ENCODE measurements at places on chromosomes 7 and 10.

DNA sequence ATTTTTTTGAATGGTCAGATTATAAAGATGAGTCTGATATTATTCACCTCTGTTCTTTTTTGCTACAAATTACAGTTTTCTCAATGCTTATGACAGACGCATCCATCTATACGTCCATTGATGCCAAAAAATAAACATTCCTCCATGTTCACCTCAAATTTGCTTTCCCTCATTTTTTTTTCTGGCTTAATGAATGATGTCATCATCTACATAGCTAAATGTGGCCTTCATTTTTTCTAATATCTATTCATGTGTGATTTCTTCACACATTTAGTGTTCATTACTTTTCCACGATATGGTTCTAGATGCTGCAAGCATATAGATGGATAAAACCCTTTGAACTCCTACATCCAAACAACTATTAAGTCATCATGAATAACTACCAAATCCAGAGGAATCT lies 163.1 kb downstream of the MAGI2 start:
- no peak for DNase-seq

DNA sequence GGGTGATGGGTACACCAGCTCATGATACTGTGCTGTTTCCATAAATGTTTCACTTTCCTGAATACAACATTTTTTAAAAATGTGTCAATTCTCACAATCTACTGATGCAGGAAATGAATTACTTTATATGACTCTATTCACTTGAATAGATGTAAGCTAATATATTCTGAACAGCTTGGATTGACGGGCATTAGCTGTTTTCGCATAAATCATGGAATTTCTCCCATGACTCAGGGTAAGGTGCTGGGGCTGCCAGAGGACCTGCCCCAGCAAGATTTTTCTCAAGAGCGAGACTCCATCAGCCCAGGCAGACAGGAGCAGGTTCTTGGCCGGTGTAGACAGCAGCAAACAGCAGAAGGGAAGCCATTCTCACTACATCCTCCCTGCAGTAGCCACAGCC lies 107.1 kb downstream of the PFKFB3 start:
- DNase-seq: no peak

DNA sequence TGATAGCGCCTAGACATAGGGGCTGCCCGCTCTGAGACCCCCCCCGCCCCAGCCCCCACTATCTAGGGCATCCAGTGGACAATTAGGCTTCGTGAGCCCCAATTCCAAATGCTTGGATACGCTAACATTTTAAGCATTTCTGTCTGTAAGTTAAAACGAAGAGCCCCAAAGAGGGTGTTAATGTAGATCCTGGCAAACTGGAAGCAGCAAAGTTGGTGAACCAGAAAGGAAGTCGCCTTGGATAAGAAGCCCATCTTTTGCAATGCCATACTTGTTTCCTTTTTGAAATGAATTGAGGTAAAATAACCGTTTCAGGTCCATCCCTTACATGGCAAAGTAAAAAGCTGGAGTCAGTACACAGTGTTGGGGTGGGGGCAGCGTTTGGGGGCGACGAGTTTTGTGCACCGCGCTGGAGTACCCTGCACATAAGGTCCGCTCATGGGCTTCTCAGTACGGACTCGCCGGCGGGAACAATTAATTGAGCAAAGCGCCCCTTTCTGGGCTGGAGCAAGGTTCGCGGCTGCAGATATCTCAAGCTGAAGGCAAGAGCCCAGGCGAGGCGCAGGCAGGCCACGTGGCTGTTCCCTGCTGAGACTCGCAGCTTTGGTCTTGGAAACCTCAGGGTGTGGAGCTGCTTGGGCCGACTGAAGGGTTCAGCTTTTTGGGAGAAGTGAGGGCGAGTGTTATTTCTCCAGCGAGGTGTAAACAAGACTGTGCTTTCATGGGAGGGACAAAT lies 1.4 kb upstream of the TWIST1 start:
- no peak for DNase-seq

DNA sequence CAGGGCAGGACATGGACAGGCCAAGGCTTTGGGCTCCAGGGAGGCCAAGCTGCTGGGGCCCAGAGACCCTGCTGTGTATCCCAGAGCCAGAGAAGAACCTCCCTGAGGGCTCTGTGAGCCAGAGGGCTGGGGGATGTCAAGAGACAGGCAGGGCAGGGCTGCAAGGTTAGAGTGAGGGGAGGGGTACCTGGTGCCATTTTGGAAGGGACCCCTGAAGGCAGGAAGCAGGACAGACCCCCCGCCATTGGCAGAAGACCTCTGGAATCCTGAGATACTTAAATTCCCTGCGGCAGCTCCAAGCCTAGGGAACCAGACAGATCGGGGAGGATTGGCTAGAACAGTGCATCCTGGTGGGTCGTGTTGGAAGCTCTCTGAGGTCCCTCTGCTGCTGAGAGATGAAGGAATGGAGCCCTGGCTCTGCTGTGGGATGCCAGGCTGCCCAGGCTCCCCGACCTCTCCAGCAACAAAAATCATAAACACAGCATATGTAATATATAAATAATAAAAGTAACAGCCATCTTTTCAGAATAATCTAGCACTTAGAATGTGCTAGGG lies 75.0 kb downstream of the LHPP start:
- DNase-seq: no peak

GRCh38 chr7:18624459-18624858 lies 128.9 kb downstream of the HDAC9 start:
- no peak for DNase-seq

DNA sequence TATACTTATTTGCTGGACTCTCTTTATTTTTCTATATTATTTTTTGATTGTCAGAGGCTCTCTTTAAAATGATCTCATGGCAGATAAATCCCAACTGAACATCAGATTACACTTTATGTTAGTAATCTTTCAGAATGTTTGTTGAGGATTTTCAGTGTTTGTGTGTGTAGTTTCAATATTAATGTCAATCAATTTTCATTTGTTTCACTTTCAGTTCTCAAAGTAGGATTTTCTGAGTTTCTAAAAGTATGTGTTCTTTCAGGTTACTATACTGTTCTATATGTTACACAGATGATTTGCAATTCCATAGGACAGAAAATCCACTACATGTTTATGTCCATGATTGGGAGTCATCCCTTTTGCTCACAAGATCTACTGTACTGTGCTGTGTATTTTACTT lies 311.9 kb upstream of the POT1 start:
- no peak for DNase-seq

GRCh38 chr7:14403587-14403986 lies 414.1 kb upstream of the ETV1 start:
- DNase-seq: no peak

- DNase-seq: no peak
Observed at GRCh38 chr10:79542626-79543025, 17.6 kb downstream of the SFTPA2 start.

DNA sequence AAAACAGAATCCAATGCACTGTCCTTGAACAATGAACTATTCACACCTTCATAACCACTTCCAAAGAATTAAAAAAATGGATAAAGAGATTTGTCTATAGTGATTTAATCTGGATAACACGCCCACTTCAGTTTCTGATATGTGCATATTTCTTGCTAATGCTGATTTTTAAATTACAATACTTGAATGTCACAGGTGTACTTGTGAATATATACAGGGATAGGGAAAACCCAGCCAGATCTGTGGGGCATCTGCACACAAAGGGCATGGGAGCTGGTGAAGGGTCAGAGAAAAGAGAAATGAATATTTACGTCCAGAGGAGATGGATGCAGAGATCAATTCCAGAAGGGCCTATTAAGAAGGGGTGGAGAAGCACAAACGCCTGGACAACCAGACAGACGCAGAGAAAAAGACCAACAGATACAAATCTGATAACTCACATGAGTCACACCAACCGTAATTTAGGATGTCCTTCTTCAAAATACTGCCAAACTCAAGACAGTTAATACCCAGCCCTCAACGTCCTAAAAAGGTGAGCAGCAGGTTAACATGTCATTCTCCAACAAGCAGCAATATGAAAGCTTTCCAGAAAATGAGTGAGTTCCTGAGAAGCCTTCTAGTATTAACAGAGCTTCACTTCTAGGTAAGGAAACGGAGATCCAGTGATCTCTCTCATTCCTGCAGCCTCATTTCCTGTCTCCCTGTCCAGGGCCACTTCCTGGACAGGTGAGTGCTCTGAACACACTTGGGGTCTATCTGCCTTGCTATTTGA lies 41.9 kb downstream of the PIP4K2A start:
- no peak for DNase-seq

GRCh38 chr10:13953371-13953770 lies 366.6 kb downstream of the PRPF18 start:
- DNase-seq: no peak

DNA sequence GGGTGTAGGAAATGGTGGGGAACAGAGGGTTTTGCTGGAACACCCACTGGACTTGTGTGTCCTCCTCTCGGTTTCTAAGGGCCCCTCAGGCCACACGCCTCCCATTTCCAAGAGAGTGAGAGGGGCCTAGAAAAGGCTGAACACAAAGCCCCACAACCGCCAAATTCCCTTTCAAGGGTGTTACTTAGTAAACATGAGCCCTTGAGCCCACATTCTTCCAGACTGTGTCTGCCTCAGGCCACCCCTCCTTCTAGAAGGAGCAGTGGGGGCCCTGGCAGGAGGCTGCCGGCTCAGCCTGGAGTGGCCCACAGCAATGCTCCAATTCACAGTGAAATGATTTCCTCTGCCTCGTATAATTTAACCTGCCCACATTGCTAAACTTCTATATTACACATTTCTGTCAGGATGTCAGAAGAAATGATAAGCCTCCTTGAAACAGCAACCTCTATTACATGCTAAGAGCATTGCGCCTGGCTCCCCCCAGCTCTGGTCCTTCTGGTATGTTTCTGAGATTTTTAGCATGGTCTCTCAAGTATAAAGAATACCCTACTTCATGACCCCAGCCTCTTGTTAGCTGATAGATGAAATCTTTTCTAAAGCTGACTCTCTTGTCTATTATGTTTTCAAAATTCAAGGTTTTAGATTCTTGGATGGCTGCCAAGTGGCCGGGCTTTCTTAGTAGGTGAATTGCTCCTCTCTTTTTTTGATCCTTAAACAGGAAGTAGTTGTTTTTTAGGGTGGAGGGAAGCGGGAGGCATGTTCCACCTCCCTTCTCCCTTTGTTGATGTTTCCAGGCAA lies 673.9 kb upstream of the GALNT17 start:
- DNase-seq: no peak

GRCh38 chr7:121624958-121625357 lies 228.8 kb upstream of the FAM3C start:
- no peak for DNase-seq

GRCh38 chr10:22491931-22492615 lies 146.8 kb downstream of the SPAG6 start:
- no peak for DNase-seq

GRCh38 chr7:15675379-15675778 lies 11.1 kb downstream of the MEOX2 start:
- no peak for DNase-seq

DNA sequence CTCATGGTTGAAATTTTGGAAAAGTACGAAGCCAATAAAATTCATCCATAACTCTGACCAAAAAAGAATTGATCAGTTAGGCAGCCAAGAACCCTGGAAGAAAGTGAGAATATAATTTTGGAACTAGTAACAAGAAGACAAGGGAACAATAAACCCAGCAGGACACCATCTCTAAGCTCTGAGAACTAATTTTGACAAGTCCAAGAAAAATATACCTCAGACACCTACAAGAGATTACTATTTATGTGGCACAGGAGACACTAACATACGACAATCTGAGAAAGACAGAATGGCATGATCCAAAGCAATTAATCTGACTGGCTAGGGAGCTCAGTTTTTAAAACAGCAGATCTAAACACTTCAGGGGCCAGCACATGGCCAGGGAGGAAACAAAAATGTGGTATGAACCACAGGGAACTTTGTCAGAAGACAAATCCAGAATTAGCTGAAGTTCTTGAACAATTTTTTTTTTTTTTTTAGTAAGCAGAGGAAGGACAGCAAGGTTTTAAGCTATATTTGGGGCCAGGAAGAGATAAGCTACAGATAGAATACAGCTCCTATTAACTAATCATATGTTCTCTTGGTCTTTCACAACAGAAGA lies 38.9 kb downstream of the PARD3 start:
- no peak for DNase-seq

GRCh38 chr10:88707429-88708155 lies 1.5 kb downstream of the LIPK start:
- DNase-seq: no peak

DNA sequence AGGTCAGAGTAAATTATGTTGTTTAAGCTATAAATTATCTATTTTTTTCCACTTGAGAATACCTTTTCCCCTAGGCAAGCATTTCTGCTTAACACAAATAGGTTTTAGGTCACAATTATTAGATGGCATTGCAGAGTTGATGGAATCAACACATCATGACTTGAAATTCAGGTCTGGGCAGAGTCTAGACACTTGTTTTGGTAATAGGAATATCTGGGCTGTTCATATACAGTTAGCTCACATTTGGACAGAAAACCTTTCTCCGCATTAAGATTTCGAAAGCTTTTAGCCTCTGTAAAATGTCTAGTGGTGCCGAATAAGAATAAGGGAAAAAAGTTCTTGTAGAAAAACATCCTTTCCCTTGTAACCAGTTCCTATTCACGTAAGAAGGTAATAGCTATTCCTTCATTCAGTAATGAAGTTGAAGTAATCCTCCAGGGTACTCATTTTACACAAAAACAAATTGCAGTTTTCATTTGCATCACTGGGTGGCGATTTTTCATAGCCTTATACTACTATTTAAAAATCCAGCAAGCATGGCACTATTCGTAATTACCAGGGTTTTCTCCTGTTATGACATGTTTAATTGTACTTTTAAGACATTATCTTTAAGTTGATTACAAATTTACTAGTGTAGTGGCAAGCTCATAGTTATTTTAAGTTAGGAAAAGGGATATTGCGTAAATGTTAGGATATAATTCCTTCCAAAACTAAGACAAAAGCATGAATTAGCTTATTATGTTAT lies 37.0 kb downstream of the RPA3 start:
- DNase-seq: peak; percentile 77

DNA sequence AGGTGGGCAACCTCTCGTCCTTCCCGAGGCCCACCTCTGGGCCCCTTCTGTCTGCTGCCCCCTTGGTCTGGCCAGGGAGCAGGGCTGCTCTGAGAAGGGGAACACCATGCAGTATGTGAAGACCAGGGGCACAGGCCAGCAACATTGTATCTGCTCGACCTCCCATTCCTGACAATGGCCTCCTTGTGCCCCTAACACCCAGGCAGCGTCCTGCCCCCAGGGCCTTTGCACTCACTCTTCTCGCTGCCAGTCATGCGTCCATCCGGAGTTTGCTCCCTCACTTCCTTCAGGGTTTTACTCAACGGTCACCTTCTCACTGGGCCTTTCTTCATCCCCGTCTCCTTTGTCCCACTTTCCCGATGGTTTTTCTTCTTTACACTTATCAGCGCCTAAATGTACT lies 232.9 kb upstream of the GRB10 start:
- peak; percentile 13 for DNase-seq

- DNase-seq: no peak
Observed at GRCh38 chr10:86728056-86728455, 28.4 kb upstream of the BMPR1A start.

GRCh38 chr7:143305423-143306070 lies 10.4 kb upstream of the CLCN1 start:
- DNase-seq: no peak

- no peak for DNase-seq
Observed at GRCh38 chr7:159153511-159153910, 8.8 kb upstream of the VIPR2 start.

- DNase-seq: peak; percentile 97
Observed at GRCh38 chr7:95916573-95917297, 144.4 kb downstream of the DYNC1I1 start.

GRCh38 chr10:126350216-126350992 lies 37.9 kb downstream of the ADAM12 start:
- no peak for DNase-seq

Data from lower leg skin (tissue), 4 donors.